HCT116 (cell line): ENCODE measurements at places on chromosomes 11 and 22.

DNA sequence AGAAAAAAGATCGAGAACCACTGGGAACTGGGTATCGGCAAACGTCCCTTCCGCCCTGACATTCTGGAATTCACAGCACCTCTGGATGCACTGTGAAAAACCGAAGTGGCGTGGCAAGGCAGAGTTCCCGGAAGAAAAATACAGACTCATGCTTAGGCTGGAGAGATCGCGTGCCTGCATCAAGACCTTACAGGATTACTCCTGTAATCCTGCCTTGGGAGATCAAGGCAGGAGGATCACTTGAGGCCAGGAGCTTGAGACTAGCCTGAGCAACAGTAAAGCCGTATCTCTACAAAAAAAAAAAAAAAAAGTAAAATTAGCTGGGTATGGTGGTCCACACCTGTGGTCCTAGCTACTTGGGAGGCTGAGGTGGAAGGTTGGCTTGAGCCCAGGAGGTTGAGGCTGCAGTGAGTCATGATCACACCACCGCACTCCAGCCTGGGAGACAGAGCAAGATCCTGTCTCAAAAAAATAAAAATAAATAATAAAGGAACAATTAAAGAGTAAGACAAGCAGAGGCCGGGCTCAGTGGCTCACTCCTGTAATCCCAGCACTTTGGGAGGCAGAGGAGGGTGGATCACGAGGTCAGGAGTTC lies 19.9 kb upstream of the TEF start:
- no peak for DNase-seq

DNA sequence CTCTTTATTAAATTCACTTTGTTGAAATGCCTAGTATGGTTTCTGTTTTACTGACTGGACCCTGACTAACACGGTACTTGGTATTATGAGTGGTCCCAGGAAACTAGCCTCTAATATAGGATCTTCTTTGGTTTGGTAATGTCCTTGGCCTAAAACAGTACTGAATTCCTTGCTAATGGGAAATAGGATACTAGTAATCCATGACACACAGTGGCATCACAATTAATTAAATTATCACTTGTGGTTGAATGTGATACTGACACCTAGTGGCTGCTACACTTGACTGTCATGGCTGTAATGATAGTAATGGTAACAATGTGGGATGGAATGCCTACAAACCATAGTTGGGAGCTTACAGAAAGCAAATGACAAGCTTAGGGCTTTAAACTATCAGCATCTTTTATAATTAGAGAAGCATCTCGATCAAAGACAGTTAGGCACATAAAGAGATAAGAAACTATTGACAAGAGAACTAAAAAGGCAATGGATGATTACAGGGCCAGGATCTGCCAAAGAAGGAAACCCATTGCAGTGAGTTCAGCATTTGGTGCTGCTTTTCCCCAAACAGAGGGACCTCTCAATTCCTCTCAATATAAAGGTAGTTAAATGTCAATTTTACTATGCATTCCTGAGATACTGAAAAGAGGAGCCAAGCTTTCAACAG lies 8.6 kb downstream of the DNHD1 start:
- DNase-seq: peak; percentile 40

- DNase-seq: no peak
These were observed 423.0 kb downstream of the DYNC2H1 start for GRCh38 chr11:103532133-103532788.

DNA sequence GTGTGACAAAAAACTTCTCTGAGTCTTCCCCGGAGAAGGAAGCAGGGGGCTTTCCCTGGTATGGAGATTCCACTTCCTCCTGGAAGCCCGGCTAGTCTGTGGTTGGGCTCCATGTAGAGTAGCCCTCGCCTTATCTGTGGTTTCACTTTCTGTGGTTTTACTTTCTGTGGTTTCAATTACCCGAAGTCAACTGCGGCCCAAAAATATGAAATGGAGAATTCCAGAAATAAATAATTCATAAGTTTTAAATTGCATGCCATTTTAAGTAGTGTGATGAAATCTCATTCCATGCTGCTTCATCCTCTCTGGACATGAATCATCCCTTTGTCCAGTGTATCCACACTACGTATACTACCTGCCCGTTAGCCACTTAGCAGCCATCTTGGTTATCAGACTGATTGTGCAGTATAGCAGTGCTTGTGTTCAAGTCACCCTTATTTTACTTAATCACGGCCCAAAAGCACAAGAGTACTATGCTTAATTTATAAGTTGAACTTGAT lies 275.0 kb upstream of the SESN3 start:
- no peak for DNase-seq

DNA sequence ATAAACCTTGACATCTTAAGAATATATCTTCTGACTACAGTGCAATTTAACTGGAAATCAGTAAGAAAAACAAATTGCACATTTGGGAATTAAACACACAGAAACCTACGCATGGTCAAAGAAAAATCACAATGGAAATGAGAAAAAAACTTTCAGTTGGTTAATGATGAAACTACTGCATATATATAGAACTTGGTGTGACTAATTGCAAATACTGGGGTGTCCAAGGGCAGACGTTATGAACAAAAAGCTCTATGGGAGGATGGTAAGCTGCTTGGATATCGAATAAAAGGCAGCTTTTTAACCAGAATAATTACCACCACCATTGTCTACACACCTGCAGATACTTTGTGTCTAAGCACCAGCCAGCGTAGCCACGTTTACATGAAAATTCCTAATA lies 791 bp downstream of the GDPD4 start:
- no peak for DNase-seq

- no peak for DNase-seq
These were observed 7.9 kb downstream of the GRAP2 start for GRCh38 chr22:39908737-39909136.

DNA sequence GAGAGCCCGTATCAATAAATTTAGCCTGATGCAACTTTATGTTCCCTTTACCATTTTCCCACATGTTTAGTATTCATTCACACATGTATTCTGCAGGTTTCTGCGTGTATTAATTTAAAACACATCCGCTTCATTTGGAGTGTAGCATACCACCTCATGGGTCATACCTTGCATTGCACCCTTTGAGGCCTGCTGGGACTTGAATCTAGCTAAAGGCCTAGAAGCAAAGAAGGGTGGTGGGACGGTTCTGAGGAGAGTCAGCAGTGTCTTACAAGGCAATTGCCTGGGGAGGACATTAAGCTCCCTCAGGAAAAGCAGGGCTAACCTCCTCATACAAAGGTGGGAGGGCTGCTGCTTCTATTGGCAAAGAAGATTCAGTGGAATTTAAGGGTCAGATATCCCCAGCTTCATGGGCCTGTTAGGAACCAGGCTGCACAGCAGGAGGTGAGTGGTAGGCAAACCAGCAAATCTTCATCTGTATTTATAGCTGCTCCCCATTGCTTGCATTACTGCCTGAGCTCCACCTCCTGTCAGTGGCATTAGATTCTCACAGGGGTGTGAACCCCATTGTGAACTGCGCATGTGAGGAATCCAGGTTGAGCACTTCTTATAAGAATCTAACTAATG lies 15.9 kb upstream of the SNX19 start:
- DNase-seq: no peak

DNA sequence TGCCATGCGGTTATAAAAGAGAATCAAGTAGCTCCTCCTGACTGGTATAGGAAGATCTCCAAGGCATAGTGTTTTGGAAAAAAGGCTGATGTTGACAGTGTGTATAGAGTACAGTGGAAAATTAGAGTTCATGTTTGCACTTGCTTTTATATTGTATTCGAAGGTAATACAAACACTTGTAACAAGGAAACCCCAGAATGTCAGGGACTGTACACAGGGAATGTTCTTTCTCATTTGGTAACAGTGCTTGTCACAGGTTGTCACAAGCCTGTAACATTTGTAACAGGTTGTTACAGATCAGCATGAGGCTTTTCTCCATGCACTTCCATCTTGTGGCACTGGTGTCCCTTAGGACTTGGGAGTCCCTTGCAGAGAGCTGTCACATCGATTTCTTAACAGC lies 64.0 kb downstream of the GRK3 start:
- DNase-seq: no peak
